Astrocyte (in vitro differentiated cells and primary cell): ENCODE measurements at places on chromosomes 7 and 10. TPM values are rescaled to one million over a fixed set of nuclear protein-coding genes. Genes with fewer than 3 reads are reported as not detected.

- peak overlapping the region; percentile 26 for H3K4me3 ChIP-seq
- peak; percentile 68 for DNase-seq
- H3K36me3 ChIP-seq: no peaks in the 10 kb centered on the region
- peaks cover 10% of the 10 kb centered on the region for H3K4me1 ChIP-seq
These were observed 179.8 kb upstream of the ASAH2 start for GRCh38 chr10:50431133-50431532.

DNA sequence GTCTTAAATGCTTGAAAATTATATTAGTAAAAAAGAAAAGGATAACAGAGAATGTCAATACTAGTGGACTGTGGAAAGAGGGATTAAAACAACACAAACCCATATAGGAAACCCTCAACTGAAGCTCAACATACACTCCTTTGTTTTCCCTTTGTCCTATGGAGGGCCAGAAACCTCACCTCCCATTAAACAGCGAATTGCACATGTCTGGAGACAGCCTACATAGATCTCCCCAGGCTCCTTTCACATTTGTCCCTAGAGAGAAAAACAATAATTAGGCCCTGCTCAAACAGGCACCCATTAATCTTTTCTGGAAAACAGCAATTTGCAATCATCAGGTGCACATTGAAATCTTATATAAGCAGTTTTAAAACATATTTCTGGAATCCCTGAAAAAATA lies 87.6 kb upstream of the SEMA3D start:
- no peak for DNase-seq

DNA sequence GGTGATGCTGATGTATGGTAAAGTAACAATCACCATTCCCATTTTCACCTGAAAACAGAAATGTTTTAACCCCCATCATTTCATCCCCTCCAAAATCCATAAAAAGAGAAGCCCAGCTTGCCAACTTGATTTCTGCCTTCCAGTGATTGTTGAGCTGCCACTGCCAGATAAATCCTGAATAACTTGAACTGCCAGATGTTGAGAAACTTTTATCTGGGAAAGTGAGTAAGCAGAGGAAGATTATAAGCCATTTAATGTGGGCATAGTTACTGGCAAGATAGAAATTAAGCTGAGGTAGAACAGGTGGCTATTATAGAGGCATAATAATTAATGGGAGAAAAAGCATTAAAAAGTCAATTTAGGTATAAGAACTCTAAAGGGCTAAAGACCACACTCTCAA lies 534.1 kb downstream of the ANKRD7 start:
- H3K4me1 ChIP-seq: no peaks in the 10 kb centered on the region
- H3K27me3 ChIP-seq: no peaks in the 10 kb centered on the region
- no peak overlapping the region for H3K4me3 ChIP-seq
- H3K36me3 ChIP-seq: no peaks in the 10 kb centered on the region
- no peak for DNase-seq
- H3K27ac ChIP-seq: no peak overlapping the region

GRCh38 chr7:5646846-5647245 lies 134.6 kb downstream of the RNF216 start:
- H3K4me3 ChIP-seq: no peak overlapping the region
- no peak overlapping the region for H3K27ac ChIP-seq
- no peaks in the 10 kb centered on the region for H3K27me3 ChIP-seq
- H3K4me1 ChIP-seq: peaks cover 17% of the 10 kb centered on the region
- peak; percentile 74 for DNase-seq

DNA sequence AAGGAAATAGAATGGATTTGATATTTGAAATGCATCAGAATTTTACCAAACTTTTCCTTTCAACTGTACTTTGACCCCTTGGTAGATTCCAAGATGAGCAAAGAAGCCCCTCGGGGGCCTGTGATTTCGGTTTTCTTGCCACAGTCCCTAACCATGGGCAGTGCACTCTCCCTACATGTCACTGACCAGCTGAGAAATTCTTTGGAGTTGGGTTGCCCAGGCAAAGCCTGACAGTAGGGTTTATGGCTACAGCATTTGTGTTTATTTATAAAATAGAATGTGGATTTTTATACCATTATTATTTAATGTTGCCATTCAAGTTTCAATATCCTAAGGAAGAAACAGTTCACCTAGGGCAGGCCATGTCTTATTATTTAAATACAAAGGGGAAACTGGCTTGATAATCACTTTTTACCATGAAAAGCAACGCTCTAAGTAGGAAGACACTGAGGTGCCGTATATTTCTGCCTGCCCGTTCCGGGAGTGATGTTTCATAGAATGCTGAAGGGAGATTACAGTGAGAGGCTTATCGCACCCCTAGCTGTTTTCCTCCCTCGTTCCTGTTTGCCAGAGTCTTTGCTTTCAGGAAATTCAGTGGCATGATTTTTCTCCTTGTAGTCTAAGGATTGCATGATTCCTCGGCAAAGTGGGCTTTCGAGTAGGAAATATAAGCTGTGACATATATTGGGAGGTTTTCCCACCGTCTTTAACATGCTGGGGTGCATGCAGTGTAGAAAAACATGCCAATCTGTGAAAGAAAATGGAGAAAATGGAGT lies 35.8 kb downstream of the WIPF3 start:
- DNase-seq: no peak
- H3K4me3 ChIP-seq: no peak overlapping the region
- H3K4me1 ChIP-seq: no peaks in the 10 kb centered on the region
- peaks cover 25% of the 10 kb centered on the region for H3K27me3 ChIP-seq
- H3K36me3 ChIP-seq: no peaks in the 10 kb centered on the region
- H3K27ac ChIP-seq: no peak overlapping the region

GRCh38 chr7:5284304-5285281 lies 1.9 kb downstream of the SLC29A4 start:
- no peaks in the 10 kb centered on the region for H3K36me3 ChIP-seq
- no peak overlapping the region for H3K4me3 ChIP-seq
- no peaks in the 10 kb centered on the region for H3K4me1 ChIP-seq

GRCh38 chr7:70380421-70381015 lies 751.4 kb upstream of the GALNT17 start:
- no peak overlapping the region for H3K27ac ChIP-seq
- DNase-seq: peak; percentile 63
- no peak overlapping the region for H3K4me3 ChIP-seq
- no peaks in the 10 kb centered on the region for H3K27me3 ChIP-seq
- H3K4me1 ChIP-seq: peaks cover 6% of the 10 kb centered on the region
- H3K36me3 ChIP-seq: no peaks in the 10 kb centered on the region

DNA sequence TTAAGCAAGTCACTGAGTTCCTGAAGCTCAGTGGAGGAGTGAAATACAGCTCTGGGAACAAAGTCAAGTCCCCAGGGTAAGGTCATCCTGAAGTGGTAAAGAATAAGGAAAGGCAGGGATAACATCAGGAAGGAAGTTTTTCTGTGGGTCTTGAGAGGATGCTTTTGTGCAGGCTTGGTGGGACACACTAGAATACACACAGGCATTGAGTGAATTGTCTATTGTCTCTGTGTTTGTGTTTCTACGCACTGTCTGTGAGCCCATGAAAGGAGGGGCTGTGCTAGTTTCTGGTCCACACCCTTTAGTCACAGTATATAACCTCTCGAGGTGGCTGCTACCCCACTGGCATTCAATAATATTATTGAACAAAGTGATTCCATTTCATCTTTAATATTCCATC lies 95.8 kb upstream of the ABCB5 start:
- H3K36me3 ChIP-seq: no peaks in the 10 kb centered on the region
- H3K4me1 ChIP-seq: no peaks in the 10 kb centered on the region
- H3K4me3 ChIP-seq: no peak overlapping the region
- no peak overlapping the region for H3K27ac ChIP-seq
- no peaks in the 10 kb centered on the region for H3K27me3 ChIP-seq
- DNase-seq: no peak

DNA sequence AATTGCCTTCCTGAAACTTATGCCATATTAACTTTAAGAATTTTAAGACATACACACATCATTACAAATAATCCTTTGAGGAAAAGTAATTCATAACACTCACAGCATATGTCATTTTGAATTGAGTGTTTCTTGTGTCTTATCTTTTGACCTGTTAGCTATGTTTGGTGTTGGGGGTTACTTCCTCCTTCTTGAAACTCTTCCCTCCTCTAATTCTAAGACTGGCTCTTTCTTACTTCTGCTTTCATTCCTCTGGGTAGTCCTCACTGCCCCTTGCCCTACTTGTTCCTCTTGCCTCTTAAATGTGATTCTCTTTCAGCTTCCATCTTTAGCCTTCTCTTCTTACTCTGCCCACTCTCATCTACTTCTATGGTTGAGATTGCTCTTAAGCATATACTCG lies 28.3 kb upstream of the PIP4K2A start:
- no peak overlapping the region for H3K4me3 ChIP-seq
- H3K4me1 ChIP-seq: no peaks in the 10 kb centered on the region
- H3K36me3 ChIP-seq: no peaks in the 10 kb centered on the region
- no peak for DNase-seq

- H3K27me3 ChIP-seq: peaks cover 55% of the 10 kb centered on the region
- H3K36me3 ChIP-seq: no peaks in the 10 kb centered on the region
- DNase-seq: peak; percentile 22
- peaks cover 19% of the 10 kb centered on the region for H3K4me1 ChIP-seq
- no peak overlapping the region for H3K4me3 ChIP-seq
These were observed 87.4 kb downstream of the CHN2 start for GRCh38 chr7:29281782-29282541.

Gene POM121C
- total RNA-seq: 42.9 and 48.5 TPM in 2 replicates

GRCh38 chr7:102991077-102991539 lies 78.3 kb downstream of the LRRC17 start:
- peak overlapping the region; percentile 97 for H3K27ac ChIP-seq
- H3K36me3 ChIP-seq: no peaks in the 10 kb centered on the region
- DNase-seq: no peak

DNA sequence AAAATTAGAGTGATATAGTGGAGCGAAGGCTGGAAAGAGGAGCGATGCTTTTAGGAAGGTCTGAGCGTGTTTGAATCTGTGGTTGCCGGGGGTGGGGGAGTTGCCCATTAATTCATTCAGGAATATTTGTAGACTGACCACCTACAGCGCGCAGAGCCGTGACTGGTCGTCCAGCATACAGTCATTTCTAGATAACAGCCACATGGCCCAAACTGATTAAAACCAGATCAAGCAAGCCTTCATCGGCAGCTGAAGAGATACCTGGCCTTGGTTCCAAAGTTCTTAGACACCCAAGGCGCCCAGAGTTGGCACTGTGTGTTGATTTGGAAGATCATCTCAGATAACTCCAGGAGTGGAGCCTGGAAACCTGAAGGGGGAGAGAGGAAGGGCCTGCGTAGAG lies 1.7 kb downstream of the PROSER2 start:
- peaks cover 4% of the 10 kb centered on the region for H3K4me1 ChIP-seq
- H3K27me3 ChIP-seq: no peaks in the 10 kb centered on the region
- no peak overlapping the region for H3K4me3 ChIP-seq
- DNase-seq: no peak
- no peak overlapping the region for H3K27ac ChIP-seq
- H3K36me3 ChIP-seq: no peaks in the 10 kb centered on the region

Gene PON1
- total RNA-seq: 0.99 and 1.00 TPM in 2 replicates

DNA sequence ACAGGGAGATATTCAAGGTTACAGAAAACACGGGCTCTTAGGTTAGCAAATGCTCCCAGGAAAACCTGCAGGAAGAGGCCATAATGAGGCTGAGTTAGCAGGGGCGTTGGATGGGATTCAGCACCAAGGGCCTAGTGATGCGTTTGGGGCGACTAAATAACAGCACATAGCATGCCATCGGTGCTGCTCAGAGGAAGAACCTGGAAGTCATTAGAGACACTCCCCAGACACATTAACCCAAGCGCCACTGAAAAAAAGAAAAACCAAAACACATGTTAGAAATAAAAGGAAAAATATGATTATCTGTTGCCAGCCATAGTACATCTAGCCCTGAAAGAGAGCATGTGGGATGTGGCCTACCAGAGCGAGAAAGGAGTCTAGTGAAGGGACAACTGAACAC lies 28.8 kb upstream of the OPALIN start:
- H3K4me3 ChIP-seq: no peak overlapping the region
- no peaks in the 10 kb centered on the region for H3K36me3 ChIP-seq
- peaks cover 10% of the 10 kb centered on the region for H3K4me1 ChIP-seq
- no peak overlapping the region for H3K27ac ChIP-seq
- DNase-seq: no peak
